ENCODE measurements at places on chromosomes 7 and 10.

- H3K36me3 ChIP-seq = peaks cover 59% of the 10 kb centered on the region
- H3K27me3 ChIP-seq = no peaks in the 10 kb centered on the region
- peaks cover 52% of the 10 kb centered on the region for H3K4me1 ChIP-seq
Measured at GRCh38 chr7:4745265-4745919, 30.0 kb upstream of the AP5Z1 start.

GRCh38 chr7:20435305-20435704, 104.6 kb downstream of the ITGB8 start:
- H3K4me1 ChIP-seq = no peaks in the 10 kb centered on the region
- H3K36me3 ChIP-seq = no peaks in the 10 kb centered on the region
- no peak overlapping the region for H3K27ac ChIP-seq
- no peak overlapping the region for H3K4me3 ChIP-seq
- H3K27me3 ChIP-seq = no peaks in the 10 kb centered on the region

GRCh38 chr7:122311050-122311700, 6.6 kb upstream of the FEZF1 start:
- no peak overlapping the region for H3K4me3 ChIP-seq
- H3K4me1 ChIP-seq = no peaks in the 10 kb centered on the region
- DNase-seq = no peak
- no peaks in the 10 kb centered on the region for H3K36me3 ChIP-seq
- H3K27me3 ChIP-seq = no peaks in the 10 kb centered on the region

DNA sequence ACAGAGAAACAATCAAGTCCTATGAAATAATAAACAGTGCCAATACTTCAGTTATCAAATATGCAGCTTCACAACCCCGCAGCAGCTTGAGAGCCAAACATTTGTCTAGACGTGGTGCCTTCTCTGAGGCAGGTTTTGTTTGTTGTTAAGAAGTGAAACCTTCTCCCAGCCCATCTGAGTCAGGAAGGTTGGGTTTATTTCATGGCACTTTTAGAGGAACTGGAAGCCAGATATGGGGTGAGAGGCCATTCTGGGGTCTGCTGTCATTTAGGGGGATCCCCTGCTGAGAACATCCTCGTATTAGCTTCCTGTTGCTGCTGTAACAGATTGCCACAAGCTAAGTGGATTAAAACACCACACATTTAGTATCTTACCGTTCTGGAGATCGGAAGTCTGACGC, 113.6 kb downstream of the GRK5 start:
- no peaks in the 10 kb centered on the region for H3K27me3 ChIP-seq
- peaks cover 2% of the 10 kb centered on the region for H3K4me1 ChIP-seq
- no peak for DNase-seq
- H3K4me3 ChIP-seq = no peak overlapping the region
- H3K36me3 ChIP-seq = no peaks in the 10 kb centered on the region
- no peak overlapping the region for H3K27ac ChIP-seq

GRCh38 chr7:30363778-30364563, 79.6 kb downstream of the ZNRF2 start:
- no peak overlapping the region for H3K4me3 ChIP-seq
- H3K27me3 ChIP-seq = no peaks in the 10 kb centered on the region
- no peak overlapping the region for H3K27ac ChIP-seq

DNA sequence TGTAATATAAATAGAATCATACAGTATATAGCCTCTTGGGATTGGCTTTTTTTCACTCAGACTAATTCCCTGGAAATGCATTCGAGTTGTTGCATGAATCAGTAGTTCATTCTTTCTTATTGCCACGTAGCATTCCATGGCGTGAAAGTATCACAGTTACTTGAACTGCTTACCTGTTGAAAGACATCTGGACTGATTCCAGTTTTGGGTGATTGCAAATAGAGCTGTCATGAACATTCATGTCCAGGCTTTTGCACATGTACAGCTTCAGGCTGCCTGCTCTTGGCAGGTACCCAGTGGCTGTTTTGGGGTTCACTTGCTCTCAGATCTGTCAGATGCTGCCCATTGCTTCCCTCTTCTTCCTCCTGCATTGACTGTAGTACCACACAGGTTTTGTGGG, 54.9 kb downstream of the LRGUK start:
- H3K4me1 ChIP-seq = no peaks in the 10 kb centered on the region
- no peak overlapping the region for H3K4me3 ChIP-seq
- H3K36me3 ChIP-seq = no peaks in the 10 kb centered on the region
- no peak for DNase-seq

- no peak for DNase-seq
- H3K4me1 ChIP-seq = no peaks in the 10 kb centered on the region
Measured at GRCh38 chr7:65422670-65423069, 49.0 kb downstream of the ZNF92 start.

DNA sequence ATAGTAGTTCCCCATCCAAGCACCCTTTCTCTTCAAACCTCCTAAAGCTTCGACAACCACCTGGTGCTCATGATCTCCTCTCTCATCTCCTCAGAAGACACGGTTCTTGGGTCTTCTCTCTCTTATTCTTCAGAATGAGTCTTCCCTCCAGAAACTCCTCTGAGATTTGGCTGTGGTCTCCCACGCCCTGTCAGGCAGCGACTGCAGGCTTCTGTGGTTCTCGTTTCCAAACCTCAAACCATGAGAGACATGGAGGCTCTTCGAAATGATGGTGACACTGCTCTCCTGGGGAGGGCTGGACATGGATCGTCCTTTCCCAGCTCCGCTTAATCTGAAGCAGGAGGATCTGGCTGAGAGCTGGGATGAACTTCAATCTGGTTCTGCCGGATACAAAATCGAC, 78.6 kb upstream of the PITRM1 start:
- H3K27ac ChIP-seq = no peak overlapping the region
- H3K36me3 ChIP-seq = no peaks in the 10 kb centered on the region
- H3K4me1 ChIP-seq = no peaks in the 10 kb centered on the region
- DNase-seq = peak; percentile 52
- peaks cover 7% of the 10 kb centered on the region for H3K27me3 ChIP-seq
- H3K4me3 ChIP-seq = no peak overlapping the region

- peak overlapping the region; percentile 91 for H3K4me3 ChIP-seq
- H3K4me1 ChIP-seq = peaks cover 52% of the 10 kb centered on the region
- no peaks in the 10 kb centered on the region for H3K27me3 ChIP-seq
- no peak for DNase-seq
- H3K36me3 ChIP-seq = peaks cover 22% of the 10 kb centered on the region
Measured at GRCh38 chr7:105016709-105017656, 3.0 kb downstream of the KMT2E start.

DNA sequence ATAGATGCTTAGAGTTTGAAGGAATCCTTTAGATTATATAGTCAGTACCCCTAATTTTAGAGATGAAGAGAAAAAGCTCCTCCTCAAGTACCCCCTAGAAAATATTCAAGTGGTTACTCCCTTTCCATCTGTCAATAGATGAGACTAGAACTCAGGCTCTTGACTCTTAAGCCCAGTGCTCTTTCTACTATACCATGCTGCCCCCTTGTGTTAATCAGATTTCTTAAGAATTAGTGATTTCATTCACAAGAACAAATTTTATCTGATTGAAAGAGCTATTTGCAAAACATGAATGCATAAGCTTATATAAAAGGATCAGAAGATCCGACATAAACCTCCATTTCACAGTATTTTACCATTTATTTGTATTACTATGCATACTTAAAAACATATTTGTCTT, 179.3 kb downstream of the TFEC start:
- no peak overlapping the region for H3K27ac ChIP-seq
- peaks cover 5% of the 10 kb centered on the region for H3K27me3 ChIP-seq
- H3K4me3 ChIP-seq = no peak overlapping the region
- DNase-seq = no peak
- no peaks in the 10 kb centered on the region for H3K36me3 ChIP-seq

DNA sequence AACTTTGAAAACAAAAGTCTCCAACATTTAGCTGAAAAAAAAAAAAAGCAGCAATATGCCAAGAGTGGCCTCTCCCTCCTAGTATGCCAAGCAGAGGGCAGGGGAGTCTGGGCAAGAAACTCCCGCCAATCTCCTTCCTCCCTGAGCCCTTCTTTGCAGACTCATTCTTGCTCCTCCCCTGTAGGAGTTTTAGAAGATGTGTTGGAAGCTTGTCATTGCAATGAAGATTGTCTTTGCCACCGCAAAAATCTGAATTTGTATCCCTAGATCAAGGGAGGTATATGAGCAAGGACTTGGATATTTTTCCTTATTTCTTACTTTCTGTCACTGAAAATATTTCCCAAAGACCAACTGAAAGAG, 2.6 kb upstream of the TNS3 start:
- H3K27me3 ChIP-seq = no peaks in the 10 kb centered on the region
- H3K36me3 ChIP-seq = no peaks in the 10 kb centered on the region
- no peaks in the 10 kb centered on the region for H3K4me1 ChIP-seq
- H3K4me3 ChIP-seq = no peak overlapping the region
- no peak overlapping the region for H3K27ac ChIP-seq

DNA sequence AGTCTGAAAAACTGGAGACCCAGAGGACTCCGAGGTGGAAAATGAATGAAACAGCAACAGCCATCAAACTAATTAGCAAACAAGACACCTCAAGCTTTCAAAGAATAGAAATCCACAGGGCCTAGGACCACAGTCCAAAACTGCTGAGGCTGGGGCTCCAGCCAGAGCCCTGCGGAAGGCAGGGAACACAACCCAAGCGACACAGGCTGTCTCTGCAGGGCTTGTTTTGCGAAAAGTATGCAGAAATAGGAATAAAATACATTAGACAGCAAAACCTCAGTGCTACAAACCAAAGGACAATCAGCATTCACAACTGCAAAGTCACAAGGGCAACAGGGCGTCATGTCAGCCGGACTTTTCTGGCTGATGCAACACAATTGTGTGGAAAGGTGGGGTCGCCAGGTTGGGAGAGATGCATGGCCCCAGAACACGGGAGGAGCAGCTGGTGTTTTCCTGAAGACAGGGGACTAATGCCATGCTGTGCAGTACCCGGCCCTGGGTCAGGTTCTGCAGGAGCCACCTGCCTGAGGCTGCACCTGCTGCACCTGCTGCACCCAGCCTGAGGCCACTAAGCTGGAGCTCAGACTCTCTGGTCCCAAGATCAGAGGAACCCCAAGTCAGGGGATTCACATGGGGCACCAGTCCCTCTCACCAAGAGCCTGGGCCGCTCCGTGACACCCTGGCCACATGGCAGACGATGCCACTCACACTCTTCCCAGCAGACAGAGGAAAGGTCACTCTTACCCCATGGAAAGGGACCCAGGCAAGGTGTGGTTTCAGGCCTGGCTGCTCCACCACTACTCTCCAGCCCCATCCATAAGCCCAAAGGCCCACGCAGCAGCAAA, 74.2 kb downstream of the MAD1L1 start:
- no peaks in the 10 kb centered on the region for H3K27me3 ChIP-seq
- H3K4me3 ChIP-seq = no peak overlapping the region
- H3K27ac ChIP-seq = peak overlapping the region; percentile 44
- peaks cover 19% of the 10 kb centered on the region for H3K36me3 ChIP-seq
- no peak for DNase-seq

DNA sequence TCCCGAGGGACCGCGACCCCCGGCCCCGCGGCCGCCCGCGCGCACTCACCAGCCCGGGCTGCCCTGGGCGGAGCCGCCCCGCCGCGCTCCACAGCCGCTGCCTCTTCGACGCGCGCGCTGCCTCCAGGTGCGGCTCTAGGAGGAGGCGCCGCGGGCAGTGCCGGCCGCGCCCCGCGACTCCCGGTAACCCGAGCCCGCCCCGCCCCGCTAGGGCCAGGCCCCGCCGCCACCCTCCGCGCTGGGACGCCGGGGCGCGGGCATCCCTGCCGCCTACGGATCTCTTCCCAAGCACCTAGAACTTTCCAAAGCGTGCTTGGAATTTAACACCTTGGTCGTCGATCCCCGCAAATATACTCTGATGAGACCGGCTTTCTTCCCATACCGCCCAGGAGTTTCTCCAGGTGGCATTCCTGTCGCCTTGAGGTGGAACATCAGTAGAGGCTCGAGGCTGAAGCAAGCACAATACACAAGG, at the start of gene SLC26A5:
Gene SLC26A5, minus strand, starts transcription at position 159 of the 472 bp plus-strand sequence. CDS start 24,693 bp downstream, outside the sequence.
- no peak within 1 kb of the TSS for H3K27ac ChIP-seq
- H3K27me3 ChIP-seq = peaks cover 11% of the 10 kb centered on the region
- no peaks in the 10 kb centered on the region for H3K36me3 ChIP-seq
- no peaks in the 10 kb centered on the region for H3K4me1 ChIP-seq
- no peak for DNase-seq

- H3K4me1 ChIP-seq = peaks cover 5% of the 10 kb centered on the region
- no peak overlapping the region for H3K4me3 ChIP-seq
- no peaks in the 10 kb centered on the region for H3K36me3 ChIP-seq
- no peak overlapping the region for H3K27ac ChIP-seq
- H3K27me3 ChIP-seq = no peaks in the 10 kb centered on the region
- DNase-seq = peak; percentile 20
Measured at GRCh38 chr10:53843736-53844362, 957.2 kb downstream of the PCDH15 start.

DNA sequence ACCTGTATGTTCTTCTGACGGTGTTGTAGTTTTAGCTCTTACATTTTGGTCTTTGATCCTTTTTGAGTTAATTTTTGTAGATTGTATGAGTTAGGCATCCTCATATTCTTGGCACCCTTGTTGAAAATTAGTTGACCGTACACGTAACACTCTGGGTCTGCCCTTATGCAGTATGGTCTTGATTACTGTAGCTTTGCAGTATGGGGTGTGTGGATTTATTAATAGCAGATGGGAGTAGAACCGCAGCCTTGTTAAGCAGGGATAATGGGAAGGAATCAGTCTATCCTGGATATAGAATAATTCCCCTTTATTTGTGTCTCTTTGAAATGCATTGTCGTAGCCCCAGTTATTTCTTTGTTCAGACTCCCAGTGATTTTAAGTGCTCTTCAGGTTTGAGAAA, 95.5 kb downstream of the UBE3C start:
- H3K27me3 ChIP-seq = no peaks in the 10 kb centered on the region
- peaks cover 86% of the 10 kb centered on the region for H3K36me3 ChIP-seq
- H3K4me1 ChIP-seq = no peaks in the 10 kb centered on the region

- no peak overlapping the region for H3K4me3 ChIP-seq
- H3K27ac ChIP-seq = no peak overlapping the region
- H3K4me1 ChIP-seq = no peaks in the 10 kb centered on the region
- H3K27me3 ChIP-seq = no peaks in the 10 kb centered on the region
- H3K36me3 ChIP-seq = no peaks in the 10 kb centered on the region
Measured at GRCh38 chr10:13956826-13957225, 370.1 kb downstream of the PRPF18 start.

GRCh38 chr7:4450483-4450882, 231.6 kb upstream of the FOXK1 start:
- H3K4me3 ChIP-seq = no peak overlapping the region
- H3K36me3 ChIP-seq = no peaks in the 10 kb centered on the region
- no peaks in the 10 kb centered on the region for H3K27me3 ChIP-seq
- DNase-seq = no peak
- H3K27ac ChIP-seq = no peak overlapping the region
- H3K4me1 ChIP-seq = no peaks in the 10 kb centered on the region

- H3K4me1 ChIP-seq = peaks cover 7% of the 10 kb centered on the region
- H3K36me3 ChIP-seq = no peaks in the 10 kb centered on the region
- no peaks in the 10 kb centered on the region for H3K27me3 ChIP-seq
- DNase-seq = no peak
- no peak overlapping the region for H3K27ac ChIP-seq
- H3K4me3 ChIP-seq = no peak overlapping the region
Measured at GRCh38 chr7:112138325-112138852, 67.8 kb downstream of the DOCK4 start.

- H3K4me3 ChIP-seq = no peak overlapping the region
- H3K27ac ChIP-seq = no peak overlapping the region
- peaks cover 3% of the 10 kb centered on the region for H3K27me3 ChIP-seq
- no peaks in the 10 kb centered on the region for H3K4me1 ChIP-seq
- H3K36me3 ChIP-seq = no peaks in the 10 kb centered on the region
- no peak for DNase-seq
Measured at GRCh38 chr10:98556061-98556460, 109.3 kb upstream of the HPS1 start.
